ENCODE measurements at places on chromosomes 11 and 22. TPM values are rescaled to one million over a fixed set of nuclear protein-coding genes. Genes with fewer than 3 reads are reported as not detected.

ANO9 gene
- total RNA-seq = 0.26 TPM

PDE2A gene
- 0.58 TPM for total RNA-seq

TMEM191B gene
- not detected for total RNA-seq

ZP1 gene
- total RNA-seq = not detected

PDGFD gene
- total RNA-seq = 6.1 TPM

C11orf87 gene
- total RNA-seq = not detected

LARGE2 gene
- total RNA-seq = 10.9 TPM

RASGRP2 gene
- 2.0 TPM for total RNA-seq

CD3E gene
- not detected for total RNA-seq

ANGPTL5 gene
- total RNA-seq = not detected

HTR3A gene
- not detected for total RNA-seq

CALCA gene
- total RNA-seq = 1.0 TPM

SLC22A8 gene
- total RNA-seq = not detected

DYNC2H1 gene
- total RNA-seq = 44.0 TPM

ST13 gene
- total RNA-seq = 337 TPM

CASP12 gene
- not detected for total RNA-seq

CHADL gene
- not detected for total RNA-seq

PGAP2 gene
- total RNA-seq = 16.2 TPM

CFL1 gene
- total RNA-seq = 1,649 TPM

CHRM1 gene
- 0.41 TPM for total RNA-seq

FGF4 gene
- total RNA-seq = not detected

KRTAP5-10 gene
- not detected for total RNA-seq

CNIH2 gene
- 11.6 TPM for total RNA-seq

BUD13 gene
- 39.4 TPM for total RNA-seq

FXYD2 gene
- not detected for total RNA-seq

GGTLC2 gene
- not detected for total RNA-seq

SLC43A3 gene
- 142 TPM for total RNA-seq

SCGB1C1 gene
- not detected for total RNA-seq

POU2AF3 gene
- total RNA-seq = 0.77 TPM

ANKK1 gene
- total RNA-seq = 0.43 TPM

BIRC3 gene
- 2.5 TPM for total RNA-seq

CD6 gene
- not detected for total RNA-seq

OR51B5 gene
- total RNA-seq = not detected

TEX54 gene
- total RNA-seq = 0.77 TPM

OR10A2 gene
- total RNA-seq = not detected

GRK2 gene
- 92.6 TPM for total RNA-seq

AP1B1 gene
- 75.2 TPM for total RNA-seq

SHANK3 gene
- total RNA-seq = 4.4 TPM

PGA5 gene
- not detected for total RNA-seq

Data from A673 (cell line).